ENCODE measurements at places on chromosomes 5 and 9.

GRCh38 chr9:96381125-96381524 lies 2.4 kb downstream of the SLC35D2 start:
- DNase-seq, result no peak

GRCh38 chr9:87682085-87682484 lies 43.8 kb upstream of the CTSL start:
- no peak for DNase-seq

- DNase-seq, result peak; percentile 38
Measured at GRCh38 chr9:113187929-113188595, 33.0 kb downstream of the FKBP15 start.

DNA sequence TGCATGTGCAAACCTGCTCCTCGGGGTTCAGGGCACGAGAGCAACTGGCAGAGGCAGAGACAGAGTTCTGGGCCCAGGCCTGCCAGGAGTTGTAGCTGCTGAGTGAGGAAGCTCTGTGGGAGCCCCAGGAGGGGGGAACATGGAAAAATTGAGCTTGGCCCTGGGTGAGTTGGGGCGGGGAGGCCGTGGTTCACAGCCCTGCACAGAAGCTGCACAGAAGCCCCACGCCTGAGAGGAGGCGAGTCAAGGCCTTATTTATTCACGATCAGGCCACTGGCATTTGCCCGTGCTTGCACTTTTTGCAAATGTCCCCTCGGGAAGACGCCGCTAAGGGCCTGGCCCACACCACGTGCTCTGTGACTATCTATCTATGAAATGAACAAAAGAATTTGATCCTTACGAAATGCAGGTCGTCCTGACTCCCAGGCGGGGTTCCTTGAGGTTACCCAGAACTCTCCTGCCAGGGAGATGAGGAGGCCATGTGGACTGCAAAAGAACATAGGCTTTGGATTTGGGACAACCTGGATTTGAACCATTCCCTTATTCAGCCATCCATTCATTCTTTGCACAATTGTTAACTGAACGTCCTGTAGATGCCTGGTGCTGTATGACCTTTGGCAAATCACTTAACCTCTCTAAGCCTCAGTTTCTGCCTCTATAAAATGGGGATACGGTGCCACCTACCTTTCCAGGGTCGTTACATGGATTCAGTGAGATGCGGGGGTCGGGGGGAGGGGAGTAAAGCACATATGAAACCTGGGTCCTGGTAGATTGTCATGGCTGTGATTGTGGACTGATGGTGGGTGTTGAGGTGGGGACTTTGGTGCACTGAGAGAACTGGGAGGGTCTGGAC lies 17.9 kb downstream of the COL27A1 start:
- DNase-seq, result no peak

- peak; percentile 63 for DNase-seq
Measured at GRCh38 chr9:118522093-118523028, 818.2 kb downstream of the TLR4 start.

DNA sequence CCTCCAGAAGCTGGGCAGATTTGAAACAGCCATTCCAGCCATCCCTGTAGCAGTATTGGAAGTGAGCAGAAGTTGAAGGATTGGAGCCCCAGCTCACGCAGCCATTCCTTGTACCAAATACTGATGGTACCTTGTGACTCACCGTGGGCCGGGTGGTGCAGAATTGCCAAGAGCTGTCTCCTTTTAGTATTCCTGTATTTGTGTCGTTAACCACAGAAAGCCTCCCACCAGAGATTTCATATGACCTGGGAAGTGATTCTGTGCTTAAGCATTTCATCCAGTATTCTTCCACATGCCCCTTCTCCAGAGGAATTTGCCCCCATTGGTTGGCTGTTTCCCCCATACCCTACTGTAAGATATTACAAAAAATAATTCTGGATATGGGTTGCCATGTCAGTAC lies 17.7 kb upstream of the TLX3 start:
- DNase-seq, result no peak

DNA sequence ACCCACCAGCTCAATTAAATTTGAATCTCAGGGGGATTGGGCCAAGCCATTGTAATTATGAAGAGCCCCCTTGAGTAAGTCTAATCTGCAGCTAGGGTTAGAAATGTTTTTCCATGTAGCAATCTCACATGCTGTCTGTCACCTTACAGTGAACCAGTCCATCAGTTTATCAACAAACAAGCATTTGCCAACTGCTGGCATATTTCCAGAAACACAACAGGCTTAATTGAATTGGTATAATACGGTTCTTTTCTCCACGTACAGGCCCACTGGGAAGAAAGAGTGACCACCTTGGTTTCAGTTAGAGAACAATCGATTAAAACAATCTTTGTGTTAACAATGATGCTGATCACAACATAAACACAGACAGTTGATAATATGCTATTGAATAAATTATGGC lies 67.4 kb downstream of the NSUN2 start:
- no peak for DNase-seq

- no peak for DNase-seq
Measured at GRCh38 chr5:16690243-16690852, 73.6 kb upstream of the RETREG1 start.

DNA sequence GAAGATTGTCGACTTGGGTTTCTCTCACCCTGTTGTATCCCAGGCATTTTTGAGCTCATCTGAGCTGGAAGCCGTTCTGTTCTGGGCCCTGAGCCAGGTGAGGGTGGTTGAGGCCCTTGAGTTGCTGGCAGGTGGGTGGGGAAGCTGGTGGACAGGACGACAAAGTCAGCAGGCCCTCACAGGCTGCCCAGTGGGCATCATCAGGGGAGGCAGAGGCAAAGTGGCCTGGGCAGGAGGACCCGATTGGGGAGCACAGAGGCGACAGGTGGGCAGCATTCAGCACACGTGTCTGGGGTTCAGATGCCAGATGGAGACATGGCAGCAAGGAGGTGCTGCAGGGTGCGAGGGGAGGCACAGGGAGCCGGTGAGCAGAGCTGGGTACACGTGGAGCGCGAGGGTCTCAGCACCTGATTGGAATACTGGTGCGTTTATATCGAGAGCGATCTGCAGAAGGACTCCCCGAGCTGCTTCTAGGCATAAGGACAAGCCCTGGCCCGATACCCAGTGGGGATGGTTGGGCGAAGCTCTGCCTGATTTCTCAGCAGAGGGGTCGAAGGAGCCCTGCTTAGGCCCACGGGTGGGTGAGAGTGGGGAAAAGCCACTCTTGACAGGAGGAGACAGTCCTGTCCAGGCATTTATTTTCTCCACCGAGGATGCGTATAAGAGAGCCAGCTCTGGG lies 49.0 kb upstream of the SUSD3 start:
- DNase-seq, result no peak

- DNase-seq, result no peak
Measured at GRCh38 chr9:70392189-70392588, 22.3 kb downstream of the KLF9 start.

GRCh38 chr5:96582343-96582742 lies 79.8 kb upstream of the CAST start:
- no peak for DNase-seq

DNA sequence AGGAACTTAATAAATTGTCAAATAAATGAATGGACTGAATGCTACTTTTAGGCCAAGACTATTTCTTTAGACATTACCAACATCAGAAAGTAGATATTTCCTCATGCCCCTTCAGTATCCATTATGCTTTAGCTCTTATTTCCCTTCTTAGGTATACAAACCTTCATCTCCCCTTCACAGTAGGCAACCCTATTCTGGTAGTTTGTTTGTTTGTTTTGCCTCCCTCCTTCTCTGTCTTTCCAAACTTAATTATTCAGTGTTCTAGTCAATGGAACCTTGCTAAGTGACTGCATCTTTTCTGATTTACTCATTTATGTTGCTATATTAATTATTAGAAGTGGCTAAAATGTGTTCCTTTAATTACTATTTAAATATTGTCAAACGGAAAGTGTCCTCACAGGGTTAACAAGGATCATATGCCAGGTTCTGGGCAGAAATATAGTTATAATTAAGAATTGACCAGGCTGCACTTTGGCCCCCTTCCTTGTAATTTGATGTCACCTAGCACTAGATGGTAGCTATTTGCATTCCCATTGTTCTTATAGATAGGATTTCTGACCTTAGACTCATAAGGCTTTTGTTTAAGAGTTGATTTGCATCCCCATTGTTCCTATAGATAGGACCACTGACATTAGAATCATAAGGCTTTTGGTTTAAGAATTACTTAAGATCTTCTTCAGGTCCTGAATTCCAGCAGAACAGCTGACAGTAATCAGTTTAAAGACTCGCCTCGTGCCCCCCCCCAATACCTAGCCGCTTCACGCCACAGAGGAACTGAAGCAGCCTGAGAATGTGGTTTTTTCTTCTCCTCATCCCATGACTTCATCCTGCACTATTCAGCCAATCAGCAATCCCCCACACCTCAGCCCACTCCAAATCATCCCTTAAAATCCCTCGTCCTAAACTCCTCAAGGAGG lies 84.4 kb upstream of the NUDT12 start:
- DNase-seq, result no peak

GRCh38 chr9:77305622-77306400 lies 128.5 kb downstream of the VPS13A start:
- DNase-seq, result no peak

- no peak for DNase-seq
Measured at GRCh38 chr5:173963182-173963838, 25.7 kb upstream of the C5orf47 start.

- no peak for DNase-seq
Measured at GRCh38 chr9:23621924-23622323, 204.1 kb downstream of the ELAVL2 start.

DNA sequence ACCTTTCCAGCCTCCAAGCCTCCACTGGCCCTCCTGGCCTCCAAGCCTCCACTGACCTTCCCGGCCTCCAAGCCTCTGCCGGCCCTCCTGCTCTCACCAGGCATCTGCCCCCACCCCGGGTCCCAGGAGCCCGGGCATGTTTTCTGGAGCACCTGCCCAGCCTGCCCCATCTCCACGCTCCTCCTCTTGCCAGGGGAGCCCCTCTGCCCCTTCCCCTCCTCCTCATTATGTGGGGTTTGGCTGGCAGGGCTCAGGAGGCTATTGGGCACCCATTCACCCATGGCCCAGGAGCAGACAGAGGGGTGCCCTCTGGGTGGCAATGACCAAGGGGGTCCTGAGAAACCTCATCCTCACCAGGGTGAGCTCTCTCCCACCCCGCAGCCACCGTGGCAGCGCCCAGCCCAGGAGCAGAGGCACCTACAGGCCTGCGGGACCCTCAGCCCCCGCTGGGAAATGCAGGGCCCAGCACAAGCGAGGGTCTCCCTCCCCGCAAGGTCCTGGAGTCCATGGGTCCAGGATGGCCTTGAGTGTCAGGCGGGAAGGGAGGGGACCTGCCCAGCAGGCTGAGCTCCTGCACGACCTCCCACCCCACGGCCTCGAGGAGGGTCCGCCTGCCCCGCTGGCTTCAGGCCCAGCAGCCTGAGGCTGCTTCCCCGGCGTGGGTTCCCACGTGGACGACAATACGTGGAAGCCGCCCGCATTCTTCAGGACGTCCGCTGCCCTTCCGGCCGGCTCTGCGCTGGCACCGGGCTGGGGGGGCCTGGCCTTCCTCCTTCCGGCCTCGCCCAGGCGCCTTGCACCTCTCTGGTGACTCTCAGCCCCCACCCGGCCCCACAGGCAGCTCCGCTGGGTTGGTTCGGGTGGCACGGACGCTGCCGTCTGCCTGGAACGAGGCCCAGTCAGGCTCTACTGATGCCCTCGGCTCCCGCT lies 51.4 kb upstream of the NRARP start:
- no peak for DNase-seq

DNA sequence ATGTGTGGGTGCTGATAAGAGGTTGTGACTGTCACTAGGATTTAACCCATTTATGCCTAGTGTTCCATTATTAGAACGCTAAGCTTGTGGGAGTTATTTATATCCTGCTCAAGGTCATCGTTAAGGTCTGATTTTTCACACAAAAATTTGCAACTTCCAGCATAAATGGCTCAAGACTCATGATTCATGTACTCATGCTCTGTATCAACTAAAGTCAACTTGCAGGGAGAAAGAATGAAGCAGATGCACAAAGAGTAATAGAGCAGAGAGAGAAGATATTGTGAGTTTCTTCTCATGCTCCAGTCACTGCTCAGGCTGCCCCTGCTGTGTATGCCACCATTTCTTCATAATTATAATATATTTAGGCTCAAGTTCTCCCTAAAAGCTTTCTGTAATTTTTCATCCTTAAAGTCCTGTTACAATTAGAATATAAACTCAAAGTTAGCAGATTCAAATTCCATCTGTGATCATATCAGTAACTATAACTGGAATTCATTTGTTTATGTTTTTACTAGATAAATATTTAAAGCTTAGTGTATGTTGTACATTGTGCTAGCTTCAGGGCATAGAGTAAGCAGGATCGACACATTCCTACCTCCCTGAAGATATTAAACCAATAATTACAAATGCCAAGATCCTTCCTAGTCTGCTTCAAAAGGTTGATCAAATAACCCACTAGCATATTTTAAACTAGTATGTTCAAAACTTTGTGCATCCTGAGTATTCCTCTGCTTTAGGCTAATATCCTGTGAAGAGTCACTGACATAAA lies 136.7 kb downstream of the NUDT12 start:
- no peak for DNase-seq

- DNase-seq, result no peak
Measured at GRCh38 chr9:113222482-113222841, 1.1 kb downstream of the SLC31A1 start.

GRCh38 chr9:16884373-16884772 lies 13.9 kb upstream of the BNC2 start:
- no peak for DNase-seq

GRCh38 chr5:72394688-72395087 lies 74.5 kb downstream of the PTCD2 start:
- DNase-seq, result no peak

DNA sequence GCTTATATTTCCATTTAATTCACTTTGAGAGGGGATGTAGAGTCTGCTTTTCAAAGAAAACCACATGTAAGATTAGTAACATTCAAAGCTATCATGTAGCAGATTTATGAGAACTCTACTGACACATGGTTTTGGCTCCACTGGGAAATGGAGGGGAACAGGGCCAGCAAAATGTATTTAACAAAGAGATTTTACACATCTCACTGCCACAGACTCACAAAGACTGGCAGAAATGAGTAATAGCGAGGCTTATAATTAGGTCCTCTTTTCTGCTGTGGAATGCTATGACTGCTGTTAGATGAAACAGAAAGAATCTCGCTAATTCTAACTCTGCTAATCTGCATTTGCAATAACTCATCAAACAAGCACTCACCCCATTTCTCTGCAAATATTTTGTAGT lies 4.5 kb downstream of the DAP start:
- DNase-seq, result no peak

DNA sequence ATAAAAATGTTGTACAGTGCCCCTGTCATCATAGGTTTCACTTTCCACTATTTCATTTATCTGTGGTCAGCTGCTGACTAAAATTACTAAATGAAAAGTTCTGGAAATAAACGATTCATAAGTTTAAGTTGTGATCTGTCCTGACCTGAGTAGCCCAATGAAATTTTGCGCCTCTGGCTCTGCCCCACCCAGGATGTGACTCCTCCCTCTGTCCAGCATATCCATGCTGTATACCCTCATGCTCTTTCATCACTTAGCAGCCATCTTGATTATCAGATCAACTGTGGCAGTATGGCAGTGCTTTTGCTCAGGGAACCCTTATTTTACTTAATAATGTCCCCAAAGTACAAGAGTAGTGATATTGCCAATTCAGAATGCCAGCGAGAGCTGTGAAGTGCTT lies 97.3 kb downstream of the STARD4 start:
- no peak for DNase-seq

- no peak for DNase-seq
Measured at GRCh38 chr9:82406456-82407085, 418.0 kb downstream of the SPATA31D1 start.

- DNase-seq, result no peak
Measured at GRCh38 chr9:88216126-88216995, 78.1 kb upstream of the SPATA31C2 start.

- DNase-seq, result no peak
Measured at GRCh38 chr9:4212661-4213060, 87.2 kb downstream of the GLIS3 start.

GRCh38 chr9:80504601-80505230 lies 933.0 kb downstream of the TLE4 start:
- no peak for DNase-seq

Measured in bone marrow (tissue), 2 donors.